ENCODE measurements at places on chromosomes 2 and 18.
A peak's percentile ranks its signal among the peaks of the same experiment; 100 is the strongest.

- DNase-seq, result no peak
These were observed 306.0 kb upstream of the TCF4 start for GRCh38 chr18:55893948-55894347.

DNA sequence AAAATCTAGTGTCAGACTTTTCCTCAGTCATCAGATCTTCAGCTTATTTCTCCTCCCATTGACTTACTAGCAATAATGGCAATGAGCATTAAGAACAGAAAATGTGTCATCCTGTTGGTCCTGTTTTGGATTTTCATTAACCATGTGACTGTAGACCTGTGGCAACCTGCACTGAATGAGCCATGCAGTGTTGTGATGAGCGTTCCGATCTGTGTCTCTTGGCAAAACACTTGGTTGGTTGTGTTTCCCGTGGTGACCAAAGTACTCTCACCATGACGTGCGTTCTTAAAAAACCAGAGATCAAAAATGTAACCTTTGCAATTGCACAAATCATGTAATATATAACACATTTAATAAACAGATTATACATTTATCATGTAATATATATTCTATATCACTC, 138.6 kb downstream of the MAP3K20 start:
- no peak for DNase-seq

DNA sequence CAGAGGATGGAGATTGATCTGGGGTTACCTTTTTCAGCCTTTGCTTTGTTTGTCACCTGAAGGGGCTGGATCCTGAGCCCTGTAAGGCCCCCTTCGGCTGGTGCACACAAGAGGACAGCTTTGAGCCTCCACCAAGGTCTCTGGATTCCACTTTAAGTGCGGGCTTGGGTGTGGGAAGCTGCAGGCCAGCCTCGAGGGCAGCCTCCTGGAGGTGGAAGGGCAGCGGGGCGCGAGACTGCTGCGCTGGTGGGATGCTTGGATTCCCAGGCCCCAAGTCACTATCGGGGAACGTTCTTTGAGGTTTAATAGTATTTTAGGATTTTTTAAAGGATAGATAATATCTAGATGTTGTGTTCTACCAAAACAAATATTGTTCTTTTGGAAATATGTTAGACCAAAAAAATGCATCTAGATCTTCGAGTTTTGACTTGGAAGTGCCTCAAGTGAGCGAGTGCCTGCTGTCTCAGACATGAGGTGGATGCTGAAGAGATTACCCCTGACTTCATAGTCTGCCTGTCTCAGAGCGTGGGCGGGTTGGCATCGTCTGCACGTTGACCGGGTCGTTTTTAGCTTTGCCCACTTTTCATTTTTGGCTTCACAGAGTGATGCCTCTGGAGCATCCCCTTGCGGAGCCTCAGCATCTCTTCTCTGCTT, 113.8 kb downstream of the AGAP1 start:
- DNase-seq, result no peak

DNA sequence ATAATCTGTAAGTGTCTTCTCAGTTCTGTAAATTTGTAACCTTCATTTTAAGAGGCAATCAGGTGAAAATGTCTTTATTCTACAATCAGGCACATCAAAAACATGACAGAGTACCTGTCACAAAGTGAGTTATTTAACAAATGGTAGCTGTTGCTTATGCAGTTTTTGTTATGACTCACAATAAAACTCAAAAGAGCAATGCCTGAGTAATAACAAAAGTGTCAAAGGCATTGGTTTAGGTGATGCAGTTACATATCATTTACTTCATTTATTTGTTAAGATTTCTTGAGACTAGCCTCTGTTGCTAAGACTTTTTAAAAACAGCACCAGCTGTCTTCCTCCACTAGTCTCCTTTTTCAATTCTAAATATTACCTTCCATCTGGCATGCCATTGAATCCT, 177.8 kb downstream of the KIAA1328 start:
- DNase-seq, result no peak

GRCh38 chr2:101330253-101330933, 21.9 kb upstream of the RNF149 start:
- peak; percentile 43 for DNase-seq

- no peak for DNase-seq
These were observed 329.2 kb upstream of the FIGN start for GRCh38 chr2:164065038-164065437.

DNA sequence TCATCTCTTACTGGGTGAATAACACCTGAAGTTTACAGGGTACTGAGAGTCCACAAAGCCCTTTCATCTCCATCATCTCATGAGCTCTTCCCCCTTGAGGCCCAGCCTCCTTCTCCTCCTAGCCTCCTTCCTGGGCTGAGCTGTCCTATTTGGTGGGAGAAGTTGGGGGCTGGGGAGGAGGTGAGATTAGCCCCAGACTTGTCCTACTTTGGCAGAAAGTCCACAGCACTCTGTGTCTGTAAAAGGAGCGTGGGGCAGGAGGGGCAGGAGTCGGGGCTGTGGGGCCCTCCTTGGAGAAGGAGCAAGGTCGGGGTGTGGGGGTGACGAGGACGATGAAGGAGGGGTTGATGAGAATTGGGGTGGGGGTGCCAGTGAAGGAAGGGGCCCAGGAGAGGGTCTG, 10.0 kb upstream of the DES start:
- no peak for DNase-seq

DNA sequence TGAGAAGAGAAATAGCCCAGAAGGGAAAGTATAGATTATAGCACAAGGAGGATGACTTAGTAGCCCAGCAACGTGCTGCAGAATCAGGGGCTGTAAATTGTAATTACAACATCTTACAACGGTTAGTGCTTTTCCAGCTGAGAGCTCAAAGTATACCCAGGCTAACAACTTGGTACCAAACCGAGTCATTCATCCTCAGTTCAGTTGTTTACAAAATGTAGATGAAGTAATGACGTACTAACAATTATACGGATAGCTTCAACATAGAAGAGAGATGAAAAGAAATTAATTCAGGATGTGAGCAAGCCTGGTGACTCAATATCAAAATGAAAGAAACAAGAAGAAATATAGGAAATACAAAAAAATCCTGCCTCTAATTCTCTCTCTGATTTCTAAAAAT, 99.2 kb downstream of the DYNAP start:
- no peak for DNase-seq

DNA sequence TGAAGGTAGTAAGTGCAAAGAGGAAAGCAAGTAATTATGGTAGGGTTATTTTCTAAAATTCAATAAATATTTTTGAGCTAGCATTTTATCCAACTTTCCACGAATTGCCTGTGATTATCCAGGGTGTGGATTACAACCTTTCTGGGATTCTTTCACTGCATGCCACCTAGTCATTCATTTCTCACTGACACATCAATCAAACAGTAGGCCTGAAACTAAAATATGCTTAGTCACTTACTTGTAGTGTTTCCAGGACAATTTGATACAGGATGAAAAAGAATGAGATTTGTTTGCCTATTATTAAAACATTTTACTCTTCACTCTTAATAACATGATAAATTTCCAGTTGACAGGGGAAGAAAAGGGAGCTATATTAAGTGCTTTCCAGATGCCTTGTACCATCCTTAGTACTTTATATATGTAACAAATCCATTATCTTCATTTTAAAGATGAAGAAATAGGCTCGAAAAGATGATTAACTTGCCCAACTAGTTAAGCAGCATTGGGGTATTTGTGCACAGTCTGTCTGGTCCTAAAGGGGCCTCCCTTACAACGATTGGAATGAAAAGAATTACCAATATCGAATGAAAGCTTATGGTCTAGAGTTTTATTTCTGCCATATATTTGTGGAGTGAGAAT, 70.4 kb downstream of the KCTD1 start:
- no peak for DNase-seq

- DNase-seq, result no peak
These were observed 12.6 kb downstream of the NOP58 start for GRCh38 chr2:202278036-202278760.

- no peak for DNase-seq
These were observed 42.9 kb upstream of the RFX8 start for GRCh38 chr2:101517758-101518271.

- DNase-seq, result no peak
These were observed 123.1 kb upstream of the PIEZO2 start for GRCh38 chr18:11272516-11272915.

GRCh38 chr2:38390947-38391346, 13.9 kb upstream of the ATL2 start:
- no peak for DNase-seq

DNA sequence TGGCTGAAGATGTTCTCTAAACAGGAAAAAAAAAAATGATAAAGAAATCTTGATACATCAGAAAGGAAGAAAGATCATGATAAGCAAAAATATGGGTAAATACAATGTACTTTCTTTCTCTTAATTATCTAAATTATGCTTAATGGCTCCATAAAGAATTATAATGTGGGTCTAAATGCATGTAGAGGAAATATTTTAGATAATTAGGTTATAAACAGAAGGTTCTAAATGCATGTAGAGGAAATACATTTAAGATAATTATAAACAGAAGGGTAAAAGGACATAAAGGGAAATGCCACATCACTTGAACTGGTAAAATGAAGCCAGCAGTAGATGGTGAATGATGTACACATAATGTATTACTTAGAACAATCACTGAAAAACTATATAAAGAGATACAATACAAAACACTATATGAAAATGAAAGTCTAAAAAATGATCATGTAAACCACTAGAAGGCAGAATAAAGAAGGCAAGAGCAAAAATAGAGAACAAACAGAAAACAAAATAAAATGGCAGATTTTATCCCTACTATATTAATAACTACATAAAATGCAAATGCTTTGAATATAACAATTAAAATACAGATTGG, 308.4 kb upstream of the CDH2 start:
- DNase-seq, result no peak

DNA sequence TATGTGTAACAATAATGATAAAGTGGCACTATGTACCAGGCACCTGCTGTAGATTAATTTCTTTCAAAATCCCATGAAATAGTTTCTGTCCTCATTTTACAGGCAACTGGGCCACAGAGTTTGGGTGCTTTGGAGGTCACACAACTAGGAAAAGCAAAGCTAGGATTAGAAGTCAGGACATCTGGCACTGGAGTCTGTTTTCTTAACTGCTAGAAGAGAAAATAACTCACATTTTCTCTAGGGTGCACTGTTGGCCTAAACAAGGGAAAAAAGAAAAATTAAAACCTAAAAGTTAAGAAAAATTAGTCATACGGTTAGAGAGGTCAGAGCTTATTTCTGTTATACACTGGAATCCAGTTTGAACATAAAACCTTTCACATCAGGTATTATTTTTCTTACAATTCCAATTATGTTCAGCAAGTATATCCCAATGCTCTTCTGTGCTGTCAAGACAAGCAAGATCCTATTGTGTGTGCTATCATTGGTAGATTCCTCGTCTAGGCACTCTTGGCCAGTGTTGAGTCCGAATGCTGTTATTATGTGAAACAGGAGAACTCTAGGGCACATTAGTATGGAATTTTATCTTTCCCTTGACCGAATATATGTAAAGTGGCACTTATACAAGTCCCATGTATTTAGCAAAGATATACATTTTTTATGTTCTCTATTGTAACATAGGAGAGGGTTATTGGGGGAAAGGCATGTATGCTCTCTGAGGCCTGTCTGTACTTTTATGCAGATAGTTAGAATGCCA, 1.5 kb upstream of the OSGEPL1 start:
- DNase-seq, result no peak

DNA sequence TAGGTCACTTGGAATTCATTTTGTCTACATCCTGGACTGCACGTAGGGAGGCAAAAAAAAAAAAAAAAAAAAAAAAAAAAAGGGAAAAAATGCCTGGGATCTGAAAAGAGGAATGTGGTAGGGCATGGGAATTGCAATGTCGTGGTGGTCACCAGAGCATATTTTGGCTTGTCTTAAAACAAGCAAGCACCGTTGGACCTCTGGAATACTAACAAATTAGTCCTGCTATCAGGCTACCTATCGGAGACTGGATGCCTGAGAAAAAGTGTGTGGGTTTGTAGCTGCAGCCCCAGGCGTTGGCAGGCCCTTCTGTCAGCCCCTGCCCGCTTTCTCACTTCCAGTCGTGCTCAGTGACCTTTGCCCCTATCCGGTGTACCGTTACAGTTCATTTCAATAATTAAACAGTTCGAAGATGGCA, 588.5 kb upstream of the ZEB2 start:
- DNase-seq, result no peak

- no peak for DNase-seq
These were observed 1541.9 kb upstream of the PIK3C3 start for GRCh38 chr18:40413160-40413559.

GRCh38 chr2:219636144-219636915, 8.9 kb downstream of the SLC4A3 start:
- no peak for DNase-seq

GRCh38 chr2:94602466-94602865, 268.8 kb upstream of the TEKT4 start:
- no peak for DNase-seq

GRCh38 chr2:211860224-211860623, 678.4 kb downstream of the ERBB4 start:
- DNase-seq, result no peak

DNA sequence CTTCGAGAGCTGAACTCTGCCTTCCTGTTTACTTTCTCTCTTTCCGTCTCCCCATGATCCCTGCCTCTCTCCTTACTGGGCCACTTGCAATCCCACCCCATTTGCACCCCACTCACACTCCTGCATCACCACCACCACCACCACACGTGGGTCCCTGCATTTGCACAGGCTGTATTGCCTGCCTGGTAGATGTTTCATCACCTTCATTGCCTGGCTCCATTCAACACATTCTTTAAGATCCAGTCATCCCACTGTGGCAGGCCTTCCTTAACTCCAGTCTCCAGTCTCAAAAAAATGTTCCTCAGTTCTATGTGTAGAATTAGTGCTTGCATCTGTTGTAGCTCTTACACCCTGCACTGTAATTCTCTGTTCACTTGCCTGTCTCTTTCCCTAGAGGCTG, 13.9 kb downstream of the NOSTRIN start:
- no peak for DNase-seq

DNA sequence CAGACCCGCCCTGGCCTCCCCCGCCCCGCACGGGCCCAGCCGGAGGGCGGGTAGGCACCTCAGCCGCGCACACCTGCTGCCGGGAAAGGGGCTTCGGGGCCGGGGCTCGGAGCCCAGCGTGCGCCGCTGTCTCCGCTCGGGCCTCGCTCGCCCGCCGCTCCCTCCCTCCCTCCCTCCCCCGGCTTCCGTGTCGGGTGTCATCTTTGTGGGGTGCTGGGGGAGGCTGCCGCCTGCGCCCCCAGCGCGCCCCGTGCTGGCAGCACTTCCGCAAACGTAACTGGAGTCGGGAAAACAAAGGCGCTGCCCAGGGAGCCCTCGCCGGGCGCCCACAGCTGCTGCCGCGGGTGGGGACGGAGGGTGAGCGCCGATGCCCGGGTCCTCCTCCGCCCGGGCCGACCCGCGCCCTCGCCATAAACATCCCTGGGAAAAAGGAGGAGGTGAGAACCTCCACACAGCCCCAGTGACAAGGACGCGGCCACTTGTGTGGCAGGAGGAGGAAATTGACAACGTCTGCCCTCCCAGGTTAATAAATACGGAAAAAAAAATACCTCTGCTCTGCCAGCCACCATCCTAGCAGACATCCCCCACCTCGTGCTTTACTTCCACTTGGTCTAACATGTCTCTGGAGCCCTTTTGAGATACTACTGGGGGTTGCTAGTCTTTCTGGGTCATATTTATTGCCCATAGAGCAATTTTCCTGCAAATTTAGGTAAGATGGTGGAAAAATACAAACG, 550 bp downstream of the MFSD6 start:
- DNase-seq, result peak; percentile 69
